ENCODE measurements at places on chromosomes 1 and 21.
A peak's percentile ranks its signal among the peaks of the same experiment; 100 is the strongest.

DNA sequence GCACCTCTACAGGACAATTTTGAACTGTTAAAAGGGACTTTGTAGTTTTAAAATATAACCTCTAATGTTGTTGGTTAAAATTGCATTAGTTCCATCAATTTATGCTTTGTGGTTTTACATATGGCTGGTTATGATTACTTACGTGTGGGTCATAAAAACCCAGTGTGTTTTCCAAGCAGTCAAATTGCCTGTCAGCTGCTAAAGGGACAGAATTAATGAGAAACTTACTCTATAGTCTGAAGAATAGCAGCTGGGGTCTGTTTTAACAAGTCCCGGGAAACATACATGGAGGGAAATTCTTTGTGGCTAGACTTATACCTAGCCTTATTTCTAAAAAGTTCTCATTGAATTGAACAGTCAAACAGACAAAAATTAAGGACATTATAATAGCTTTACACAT is 820.9 kb upstream of the ADGRL4 start:
- DNase-seq = no peak

DNA sequence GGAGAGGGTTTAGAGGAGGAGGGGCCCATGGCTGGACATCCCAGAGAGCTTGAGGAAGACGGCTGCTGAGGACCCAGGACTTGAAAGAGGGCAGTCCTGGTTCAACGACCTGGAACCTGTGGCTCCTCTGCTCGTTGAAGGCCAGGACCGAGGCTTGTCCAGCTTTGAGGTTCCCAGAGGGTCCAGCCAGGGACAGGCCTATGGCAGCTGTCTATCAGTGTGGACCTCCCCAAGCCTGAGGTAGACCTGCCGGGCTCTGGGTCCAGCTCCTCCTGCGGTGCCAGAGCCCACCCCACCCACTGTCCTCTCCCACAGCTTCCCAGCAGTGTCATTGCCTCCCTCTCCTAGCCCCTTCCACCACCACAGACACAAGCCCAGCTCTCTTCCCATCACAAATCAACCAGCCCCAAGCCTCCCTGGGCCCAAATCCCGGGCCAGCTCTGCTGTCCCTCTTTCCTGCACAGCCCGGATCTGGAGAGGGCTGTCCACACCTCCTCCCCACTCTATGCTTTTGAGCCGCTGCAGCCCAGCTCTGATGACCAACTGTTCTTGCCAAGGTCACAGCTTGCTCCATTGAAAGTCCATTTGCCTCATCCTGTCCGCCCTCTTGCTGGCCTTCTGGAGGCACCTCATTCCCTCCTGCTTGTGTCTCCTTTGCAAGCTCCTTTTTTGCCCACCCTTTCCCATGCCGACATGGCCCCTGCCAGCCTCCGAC is 48.7 kb upstream of the EDN2 start:
- DNase-seq = no peak

DNA sequence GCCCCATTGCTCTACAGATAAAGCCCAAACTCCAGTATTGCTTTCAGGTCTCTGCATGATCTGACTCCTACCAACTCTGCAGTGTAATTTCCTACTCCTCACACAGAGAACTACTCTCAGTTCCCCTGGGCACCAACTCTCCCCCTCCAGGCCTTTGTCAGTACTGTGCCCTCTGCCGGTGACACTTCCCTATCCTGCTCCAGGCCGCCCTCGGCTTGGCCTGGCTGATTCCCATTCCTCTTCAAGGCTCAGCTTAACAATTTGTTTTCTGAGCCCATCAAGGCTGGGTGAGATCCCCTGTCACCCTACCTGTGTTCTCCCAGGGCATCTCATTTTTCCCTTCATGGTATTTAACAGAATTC is 2.6 kb downstream of the SLAMF8 start:
- DNase-seq = no peak

DNA sequence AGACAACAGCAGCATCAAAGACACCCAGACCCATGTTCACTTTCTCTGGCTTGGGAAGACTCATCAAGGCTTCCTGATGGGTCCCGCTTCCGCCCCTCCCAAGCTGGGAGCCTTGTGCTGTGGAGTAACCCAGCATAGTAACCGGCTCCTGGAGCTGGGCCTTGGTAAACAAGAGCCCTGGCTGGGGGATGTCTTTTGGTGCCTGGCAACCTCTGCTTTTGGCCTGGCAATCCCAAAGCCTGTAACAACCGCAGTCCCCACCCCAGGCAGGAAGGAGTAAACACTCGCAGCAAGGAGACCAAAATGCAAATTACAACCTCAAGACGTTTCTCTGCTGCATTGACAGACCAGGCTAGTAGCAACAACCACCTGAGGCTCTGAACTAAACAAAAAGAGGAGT is 16.9 kb upstream of the THRAP3 start:
- DNase-seq = peak; percentile 65

- no peak for DNase-seq
Measured at GRCh38 chr21:16741141-16741665, 771.6 kb upstream of the CXADR start.

DNA sequence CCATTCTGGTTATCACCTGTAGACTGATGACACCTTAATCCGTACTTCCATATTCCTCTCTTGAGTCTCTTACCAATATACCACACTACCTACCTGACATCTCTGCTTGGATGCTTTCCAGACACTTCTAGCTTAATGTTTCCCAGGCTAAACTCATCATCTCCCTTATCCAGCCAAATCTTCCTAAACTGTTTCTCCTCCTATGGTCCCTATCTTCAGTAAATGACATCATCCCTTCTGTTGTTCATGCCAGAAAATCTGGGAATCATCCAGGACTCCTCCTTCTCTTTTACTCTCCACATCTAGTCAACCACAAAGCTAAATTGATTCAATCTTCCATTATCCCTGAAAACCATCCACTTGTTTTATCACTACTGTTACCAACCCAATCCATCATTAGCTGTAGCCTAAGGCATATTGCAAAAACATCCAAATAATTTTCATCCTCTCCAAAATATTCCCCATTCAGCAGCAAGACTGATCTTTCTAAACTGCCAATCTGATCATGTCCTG is 464.1 kb upstream of the BEND5 start:
- DNase-seq = no peak

DNA sequence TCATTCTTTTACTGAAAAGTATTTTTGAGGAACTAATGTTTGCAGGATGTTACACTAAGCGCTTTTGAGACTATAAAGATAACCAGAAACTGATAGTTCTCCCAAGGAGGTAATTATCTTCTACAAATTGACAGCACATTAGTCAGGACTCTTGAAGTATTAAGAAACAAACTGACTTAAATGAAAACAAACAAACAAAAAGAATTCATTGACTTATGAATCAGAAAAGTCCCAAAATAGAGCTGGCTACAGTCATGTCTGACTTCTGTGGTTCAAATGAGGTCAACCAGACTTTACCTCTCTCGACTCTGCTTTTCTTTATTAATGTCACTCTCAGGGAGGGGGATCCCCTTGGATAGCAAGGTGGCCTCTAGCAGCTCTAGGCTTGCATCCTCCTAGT is 296.8 kb downstream of the TPR start:
- no peak for DNase-seq

- DNase-seq = no peak
Measured at GRCh38 chr21:34192646-34193285, 119.4 kb downstream of the MRPS6 start.

DNA sequence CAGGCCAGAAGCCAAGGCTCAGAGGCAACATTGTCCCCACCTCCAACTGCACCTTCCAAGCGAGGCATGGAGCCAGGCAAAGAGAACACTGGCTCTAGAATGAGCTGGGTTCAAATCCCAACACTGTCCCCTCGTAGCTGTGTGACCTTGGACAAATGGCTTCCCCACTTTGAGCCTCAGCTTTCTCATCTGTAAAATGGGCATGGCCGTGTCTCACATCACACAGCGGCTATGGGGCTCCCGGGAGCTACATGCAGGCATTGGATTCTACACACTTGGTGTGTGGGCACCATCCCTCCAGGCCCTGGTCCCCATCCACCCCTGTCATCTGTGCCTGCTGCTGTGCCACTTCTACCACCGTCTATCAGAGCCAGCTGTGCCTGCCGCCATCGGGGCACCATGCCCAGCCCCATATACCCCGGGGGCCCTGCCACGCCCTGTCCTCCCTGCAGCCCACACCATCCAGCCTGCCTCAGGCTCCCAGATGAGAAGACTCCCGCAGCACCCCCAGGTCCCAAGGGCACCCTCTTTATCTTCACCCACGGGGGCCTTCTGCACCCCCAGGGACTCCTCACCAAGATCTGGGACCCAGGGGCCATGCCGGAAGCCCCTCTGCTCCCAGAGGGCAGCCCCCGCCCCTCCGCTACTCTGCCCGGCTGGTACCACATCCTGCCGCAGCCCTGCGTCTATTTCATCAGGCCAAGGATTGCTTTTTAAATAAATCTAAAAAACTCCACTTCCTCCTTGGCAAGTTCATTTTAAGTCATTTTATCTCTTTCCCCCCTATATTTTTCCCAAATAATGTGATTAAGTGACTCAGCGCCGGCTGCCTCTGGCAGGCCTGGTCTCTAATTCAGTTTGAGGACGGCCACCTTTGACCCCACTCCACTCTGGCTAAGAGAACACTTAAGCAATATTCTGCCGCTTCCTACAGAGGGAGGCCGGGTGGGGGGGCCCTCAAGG is 107.8 kb upstream of the TARDBP start:
- DNase-seq = no peak

GRCh38 chr1:170240409-170240808 is 94.7 kb downstream of the NTMT2 start:
- no peak for DNase-seq

DNA sequence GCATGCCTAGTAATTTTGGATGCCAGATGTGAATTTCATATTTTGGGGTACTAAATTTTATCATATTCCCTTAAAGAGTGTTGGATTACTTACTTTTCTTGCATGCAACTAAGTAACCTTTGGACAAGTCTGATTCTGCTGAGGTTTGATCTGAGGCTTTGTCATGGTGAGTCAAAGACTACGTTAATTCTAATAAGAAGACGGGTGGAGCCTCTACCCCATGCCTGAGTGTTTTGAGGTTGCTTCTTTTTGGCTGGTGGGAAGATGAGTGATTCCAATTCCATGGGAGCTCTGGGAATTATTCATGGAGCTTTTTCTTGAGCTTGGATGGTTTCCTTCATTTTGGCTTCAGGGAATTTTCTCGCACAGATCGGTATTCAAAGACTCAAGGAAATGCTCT is 11.6 kb upstream of the PCP4 start:
- no peak for DNase-seq

GRCh38 chr1:60280256-60280655 is 206.7 kb upstream of the C1orf87 start:
- no peak for DNase-seq

GRCh38 chr1:176938375-176938774 is 226.1 kb downstream of the ASTN1 start:
- no peak for DNase-seq

GRCh38 chr1:12472798-12473551 is 145.0 kb downstream of the DHRS3 start:
- no peak for DNase-seq

DNA sequence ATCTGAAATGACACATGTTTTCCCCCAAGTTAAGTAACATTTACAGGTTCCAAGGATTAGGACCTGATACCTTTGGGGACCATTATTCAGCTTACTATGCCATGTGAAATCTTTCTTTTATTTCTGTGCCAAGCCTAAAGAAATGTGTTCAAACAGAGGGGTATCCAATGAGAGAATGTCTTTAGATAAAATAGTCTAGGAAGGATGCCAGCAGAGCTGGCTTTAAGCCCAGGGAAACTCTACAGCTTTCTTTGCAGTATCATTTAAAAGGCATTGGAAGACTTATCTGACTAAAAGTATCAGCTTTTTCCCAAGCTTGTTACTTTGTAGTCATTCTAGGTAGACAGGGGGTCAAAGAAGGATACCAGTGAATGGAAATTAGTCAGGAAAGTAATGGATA is 860.4 kb downstream of the PLA2G4A start:
- peak; percentile 63 for DNase-seq

DNA sequence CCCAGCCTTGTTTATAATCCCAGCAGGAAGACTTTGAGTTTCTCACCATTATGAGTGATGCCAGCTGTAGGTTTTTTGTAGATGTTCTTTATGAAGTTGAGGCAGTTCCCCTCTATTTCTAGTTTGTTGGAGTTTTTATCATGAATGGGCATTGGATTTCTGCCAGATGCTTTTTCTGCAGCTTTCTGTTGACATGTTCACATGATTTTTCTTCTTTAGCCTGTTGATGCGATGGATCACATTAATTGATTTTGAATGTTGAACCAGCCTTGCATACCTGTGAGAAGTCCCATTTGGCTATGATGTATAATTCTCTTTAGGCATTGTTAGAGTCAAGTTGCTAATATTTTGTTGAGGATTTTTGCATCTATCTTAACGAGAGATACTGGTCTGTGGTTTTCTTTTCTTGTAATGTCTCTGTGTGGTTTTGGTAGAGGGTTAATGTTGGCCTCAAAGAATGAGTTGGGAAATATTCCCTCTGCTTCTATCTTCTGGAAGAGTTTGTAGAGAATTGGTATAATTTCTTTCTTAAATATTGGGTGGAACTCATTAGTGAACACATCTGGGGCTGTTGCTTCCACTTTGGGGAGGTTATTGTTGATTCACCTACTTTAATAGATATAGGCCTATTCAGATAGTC is 33.2 kb downstream of the ZBTB40 start:
- DNase-seq = no peak

DNA sequence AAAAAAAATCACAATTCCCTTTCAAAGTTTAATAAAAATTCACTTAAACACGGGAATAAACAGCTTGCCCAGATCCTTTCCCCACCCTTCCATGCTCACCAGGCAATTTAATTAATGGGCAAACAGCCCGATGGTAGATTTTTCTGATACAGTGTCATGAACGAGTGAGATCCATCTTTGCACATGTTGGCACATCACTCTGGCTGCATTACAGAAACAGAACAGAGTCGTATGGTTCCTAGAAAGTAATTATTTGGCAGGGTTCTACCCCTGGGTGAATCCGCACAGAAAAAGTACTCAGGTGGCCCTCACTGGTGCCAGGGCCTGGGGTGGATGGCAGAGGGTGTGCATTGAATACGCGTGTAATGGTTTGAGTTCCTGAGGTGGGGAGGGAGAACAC is 24.6 kb upstream of the OVAAL start:
- DNase-seq = no peak

GRCh38 chr1:112461200-112461871 is 47.4 kb upstream of the WNT2B start:
- no peak for DNase-seq

DNA sequence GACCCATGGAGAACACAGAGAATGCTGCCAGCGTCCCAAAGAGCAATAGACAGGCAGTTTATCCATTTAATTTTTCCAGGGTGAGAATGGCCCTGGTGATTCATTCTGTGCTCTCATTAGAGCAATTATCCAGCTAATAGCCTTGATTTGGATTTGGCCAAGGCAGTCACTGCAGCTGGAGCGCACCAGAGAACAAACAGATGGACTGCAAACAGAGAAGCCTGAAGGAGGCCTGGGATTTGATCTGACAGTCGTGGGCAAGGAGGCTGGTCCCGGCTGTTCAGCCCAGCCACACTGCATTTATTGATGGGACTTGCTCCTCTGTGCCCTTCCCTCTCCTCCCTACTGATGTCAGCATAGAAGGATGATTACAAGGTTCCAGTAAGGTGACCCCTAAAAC is 353.9 kb upstream of the C1orf174 start:
- DNase-seq = no peak

GRCh38 chr1:147717051-147717705 is 43.2 kb downstream of the GJA5 start:
- DNase-seq = peak; percentile 63

GRCh38 chr1:53025034-53025768 is 36.8 kb upstream of the PODN start:
- no peak for DNase-seq

- no peak for DNase-seq
Measured at GRCh38 chr1:204986181-204986580, 56.8 kb upstream of the CNTN2 start.

Data from COR-L47 (cell line).